Stimulated activated CD4-positive, alpha-beta T cell treated with anti-CD3 and anti-CD28 coated beads, Interleukin-4, amount 100 ng/mL, for 24 hours (primary cell): ENCODE measurements at places on chromosomes 5 and 9.

DNA sequence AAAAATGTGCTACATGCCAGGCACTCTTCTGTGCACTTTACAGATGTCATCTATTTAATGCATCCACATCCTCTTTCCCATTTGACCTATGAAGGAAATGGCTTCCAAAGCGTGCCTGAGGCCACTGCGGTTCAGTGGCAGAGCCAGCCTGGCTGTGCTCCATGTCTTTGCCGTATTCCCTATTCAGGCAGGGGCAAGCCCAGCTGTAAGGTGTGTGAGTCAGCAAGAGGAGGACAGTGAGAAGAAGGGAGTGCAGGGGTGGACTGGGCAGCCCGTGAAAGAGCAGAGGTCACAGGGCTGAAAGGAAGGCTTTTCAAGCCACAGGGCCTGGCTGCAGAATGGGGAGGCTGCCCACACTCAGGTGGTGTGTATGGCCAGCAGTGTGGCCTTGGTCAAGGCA lies 91.7 kb downstream of the HRH2 start:
- no peak for DNase-seq

DNA sequence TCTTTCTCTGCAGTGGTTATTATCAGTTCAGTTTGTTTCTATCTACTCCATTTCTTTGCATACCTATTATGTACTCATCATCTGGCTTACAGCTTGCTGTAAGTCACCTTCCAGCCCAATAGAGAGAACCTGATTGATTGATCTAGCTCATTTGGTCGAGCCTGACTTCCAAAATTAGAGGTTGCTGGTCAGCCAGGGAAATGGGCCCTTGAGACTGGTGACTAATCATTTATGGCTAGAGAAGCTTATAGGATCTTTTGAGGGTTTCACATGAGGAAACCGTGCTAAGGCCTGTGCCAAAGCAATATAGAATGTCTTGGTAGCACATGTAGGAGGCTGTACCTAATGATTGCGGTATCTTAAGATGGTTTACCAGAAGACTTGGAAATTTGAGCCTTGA lies 5.8 kb downstream of the SREK1 start:
- no peak for DNase-seq

DNA sequence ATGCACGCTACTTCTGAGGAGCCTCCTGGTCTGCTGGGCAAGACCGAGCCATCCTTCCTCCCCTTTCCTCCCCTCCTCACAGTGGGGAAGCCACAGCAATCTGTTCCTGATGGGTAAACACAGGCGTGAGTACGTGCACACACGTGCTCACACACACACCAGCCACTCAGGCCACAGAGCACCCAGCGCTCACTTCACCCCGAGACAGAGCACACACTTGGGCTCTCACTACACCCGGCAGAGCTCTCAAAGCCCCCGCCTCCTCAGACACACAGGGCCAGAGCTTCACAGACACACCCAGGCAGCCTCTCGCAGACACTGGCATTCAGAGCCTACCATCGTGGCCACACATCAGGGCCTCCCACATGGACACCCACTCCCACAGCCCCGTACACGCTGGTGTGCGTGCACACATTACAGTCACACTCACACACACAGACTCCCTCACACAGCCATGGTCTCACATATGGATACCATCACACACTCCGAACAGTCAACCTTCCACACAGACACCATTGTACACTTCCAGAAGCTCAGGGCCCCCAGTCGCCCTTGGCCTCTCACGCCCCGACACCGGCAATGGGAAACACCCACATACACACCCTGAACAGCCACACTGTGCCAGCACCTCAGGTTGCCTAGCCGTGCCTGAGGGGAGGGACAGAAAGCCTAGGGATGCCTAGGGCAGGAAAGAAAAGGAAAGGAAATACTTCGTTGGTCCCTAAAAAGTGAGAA lies 13.5 kb downstream of the CNTFR start:
- no peak for DNase-seq

- DNase-seq, result no peak
Measured at GRCh38 chr5:165360366-165360765, 1854.9 kb downstream of the MAT2B start.

DNA sequence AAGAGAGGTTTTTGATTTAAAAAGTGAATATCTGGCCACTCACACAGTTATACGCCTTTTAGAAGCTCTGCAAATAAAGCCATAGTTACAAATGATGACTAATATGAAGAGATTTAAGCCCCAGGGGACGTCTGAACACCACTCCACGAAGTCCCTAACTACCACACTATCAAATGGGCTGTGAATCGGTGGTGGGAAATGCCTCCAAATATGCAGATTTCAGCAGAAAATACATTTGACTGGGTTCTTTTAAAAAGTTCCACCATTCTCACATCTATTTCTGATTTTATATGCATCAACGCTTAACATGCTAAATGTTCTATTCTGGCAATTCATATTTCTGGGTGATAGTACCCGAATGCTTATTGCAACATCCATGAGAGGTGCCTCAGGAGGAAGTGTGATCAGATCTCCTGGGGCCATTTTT lies 22.5 kb downstream of the TICAM2 start:
- no peak for DNase-seq

DNA sequence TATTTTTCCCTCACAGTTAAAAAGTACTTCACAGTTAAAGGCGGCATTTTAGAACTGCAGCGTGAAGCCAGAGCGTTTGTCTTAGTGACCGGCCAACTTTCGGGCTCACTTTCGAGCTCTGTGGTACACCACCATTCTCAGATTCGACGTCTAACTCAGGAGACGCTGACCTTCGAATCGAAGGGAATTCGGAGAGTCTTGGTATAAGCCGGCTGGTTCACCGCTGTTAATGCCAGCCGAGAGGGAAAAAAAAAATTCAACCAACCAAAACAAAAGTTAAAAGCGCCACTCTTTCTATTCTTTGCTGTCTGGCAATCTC lies 544 bp upstream of the SNX24 start:
- DNase-seq, result no peak

DNA sequence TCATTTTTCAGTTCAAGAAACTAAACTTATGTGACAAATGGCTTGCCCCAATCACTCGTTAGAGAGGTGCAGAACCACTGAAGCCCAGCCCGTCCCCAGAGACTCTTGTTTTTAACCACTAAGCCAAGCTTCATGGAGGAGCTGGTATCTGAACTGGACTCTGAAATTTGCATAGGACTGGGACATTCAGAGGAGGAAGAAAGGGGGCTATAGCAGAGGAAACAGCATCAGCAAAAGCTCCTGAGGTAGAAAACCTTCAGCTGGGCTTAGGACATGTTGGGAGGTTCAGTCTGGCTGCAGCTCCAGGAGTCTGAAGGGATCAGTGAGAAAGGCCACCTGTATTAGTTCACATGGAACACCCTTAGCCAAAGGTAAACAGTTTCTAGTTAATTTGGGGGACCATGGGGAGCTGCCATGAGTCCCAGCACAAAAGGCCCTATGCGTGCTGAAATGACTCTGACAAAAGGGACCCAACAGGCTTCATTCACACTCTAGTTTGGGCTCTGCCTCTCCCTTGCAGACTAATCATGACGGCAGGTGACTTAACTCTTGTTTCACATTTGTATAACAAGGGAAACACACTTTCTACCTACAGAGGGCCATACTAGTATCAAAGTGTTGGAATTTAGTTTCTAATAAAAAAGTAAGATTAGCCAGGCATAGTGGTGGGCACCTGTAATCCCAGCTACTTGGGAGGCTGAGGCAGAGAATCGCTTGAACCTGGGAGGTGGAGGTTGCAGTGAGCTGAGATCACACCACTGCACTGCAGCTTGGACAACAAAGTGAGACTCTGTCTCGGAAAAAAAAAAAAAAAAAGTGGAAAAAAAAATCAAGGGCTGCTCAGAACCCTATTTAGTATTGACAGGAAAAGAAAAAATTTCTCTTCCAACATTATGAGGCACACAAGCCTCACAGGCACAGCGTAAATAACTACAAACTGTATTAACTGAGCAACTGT lies 10.2 kb downstream of the FBXO10 start:
- no peak for DNase-seq

- no peak for DNase-seq
Measured at GRCh38 chr9:133470427-133470924, 8.4 kb downstream of the SLC2A6 start.

DNA sequence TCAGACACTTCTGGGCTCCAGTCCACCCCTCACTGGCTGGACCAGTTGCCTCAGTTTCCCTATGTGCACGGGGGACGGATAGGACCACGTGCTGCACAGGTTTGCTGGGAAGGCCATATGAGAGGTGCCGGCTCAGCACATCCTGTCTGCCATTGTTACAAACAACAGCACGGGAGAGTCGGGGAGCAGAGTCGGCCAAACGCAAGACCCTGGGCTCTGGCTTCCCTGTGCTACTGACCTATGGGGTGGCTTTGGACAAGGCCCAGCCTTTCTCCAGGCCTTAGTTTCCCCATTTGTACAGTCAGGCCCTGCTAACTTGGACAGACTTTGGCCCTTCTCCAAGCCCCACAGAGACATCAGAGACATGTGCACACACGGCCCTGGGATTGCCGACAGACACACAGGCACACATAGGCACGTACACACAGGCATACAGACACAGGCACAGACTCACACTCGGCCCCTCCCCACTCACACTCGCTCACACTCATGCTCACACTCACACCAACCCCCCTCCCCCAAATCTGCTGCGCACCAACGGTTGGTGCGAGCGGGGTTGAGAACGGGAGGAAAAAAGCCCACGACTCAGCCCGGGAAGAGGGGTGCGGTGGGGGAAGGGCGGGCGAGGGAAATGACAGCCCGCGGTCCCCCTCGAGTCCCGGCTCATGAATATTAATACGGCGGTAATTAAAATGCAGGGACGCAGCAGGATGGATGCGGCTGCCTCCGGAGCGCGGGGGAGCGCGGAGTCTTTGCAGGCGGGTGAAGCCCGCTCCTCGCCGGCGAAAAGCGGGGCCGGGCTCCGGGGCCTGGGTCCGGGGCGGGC lies 133.0 kb downstream of the C9orf50 start:
- peak; percentile 58 for DNase-seq

DNA sequence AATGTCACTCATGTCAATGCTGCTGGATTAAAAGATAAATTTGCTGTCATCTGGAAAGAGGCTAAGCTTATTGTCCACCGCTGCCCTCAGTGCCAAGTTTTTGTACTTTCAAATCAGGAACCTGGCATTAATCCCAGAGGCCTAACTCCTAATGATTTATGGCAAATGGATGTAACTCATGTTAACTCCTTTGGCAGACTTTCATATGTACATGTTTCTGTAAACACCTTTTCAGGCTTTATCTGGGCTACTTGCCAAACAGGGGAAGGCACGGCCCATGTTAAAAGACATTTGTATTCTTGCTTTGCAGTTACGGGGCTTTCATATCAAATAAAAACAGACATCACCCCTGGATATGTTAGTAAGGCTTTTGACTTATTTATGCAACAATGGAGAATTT lies 608.0 kb upstream of the ACO1 start:
- DNase-seq, result no peak

DNA sequence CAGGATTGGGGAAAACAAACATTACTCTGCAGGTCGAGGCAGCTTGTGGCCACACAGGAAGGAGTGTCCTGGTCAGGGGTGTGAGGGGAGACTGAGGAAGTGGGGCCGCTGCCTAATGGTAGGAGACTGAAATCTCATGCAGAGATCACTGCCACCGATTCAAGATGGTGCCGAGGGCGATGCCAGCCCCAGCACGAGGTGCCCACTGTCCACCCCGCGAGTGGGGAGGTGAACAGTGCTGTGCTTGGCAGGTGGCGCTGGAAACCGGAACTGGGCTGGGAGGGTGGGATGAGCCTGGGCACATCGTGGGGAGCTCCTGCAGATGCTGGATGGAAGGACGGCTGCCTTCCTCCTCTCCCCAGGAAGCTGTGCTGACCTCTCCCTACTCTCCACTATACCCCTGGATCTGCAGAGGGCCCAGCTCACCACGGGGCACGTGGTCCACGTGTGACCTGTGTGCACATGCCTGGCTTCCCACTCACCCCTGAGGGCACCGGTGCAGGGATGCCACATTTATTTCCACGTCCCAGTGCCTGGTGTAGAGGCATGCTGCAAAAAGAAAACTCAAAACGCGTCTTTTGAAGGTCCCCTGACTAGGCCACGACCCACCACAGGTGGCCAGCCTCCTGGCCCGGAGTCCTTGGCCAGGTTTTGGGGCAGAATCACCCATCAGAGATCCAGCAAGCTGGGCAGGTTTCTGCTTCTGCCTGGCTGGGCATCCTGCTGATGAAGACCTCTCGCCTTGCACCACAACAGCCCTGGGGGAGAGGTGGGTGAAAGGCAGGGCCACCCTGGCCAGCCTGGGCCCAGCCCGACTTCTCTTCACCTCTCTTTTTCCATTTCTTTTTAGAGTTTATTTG lies 71.7 kb upstream of the FCN1 start:
- DNase-seq, result no peak

GRCh38 chr5:158812408-158812807 lies 287.3 kb downstream of the EBF1 start:
- DNase-seq, result peak; percentile 40

- no peak for DNase-seq
Measured at GRCh38 chr9:113737517-113738271, 138.4 kb upstream of the ZNF618 start.

DNA sequence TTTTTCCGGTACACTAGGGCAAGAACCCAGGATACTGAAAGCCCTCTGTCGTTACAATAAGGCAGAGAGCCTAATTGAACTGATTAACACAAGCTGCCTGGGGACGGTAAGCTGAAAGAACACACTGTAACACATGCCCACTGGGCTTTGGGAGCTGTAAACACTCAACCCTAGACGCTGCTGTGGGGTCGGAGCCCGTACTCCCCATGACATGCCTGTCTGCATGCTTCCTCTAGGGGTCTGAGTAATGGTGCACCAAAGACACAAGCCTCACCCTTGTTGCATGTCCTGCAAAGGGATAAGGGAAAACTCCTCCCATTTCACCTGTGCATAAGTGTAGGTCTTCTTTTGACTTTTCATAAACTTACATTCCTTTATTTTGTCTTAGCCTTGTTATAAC lies 194.0 kb downstream of the FBXL7 start:
- no peak for DNase-seq

DNA sequence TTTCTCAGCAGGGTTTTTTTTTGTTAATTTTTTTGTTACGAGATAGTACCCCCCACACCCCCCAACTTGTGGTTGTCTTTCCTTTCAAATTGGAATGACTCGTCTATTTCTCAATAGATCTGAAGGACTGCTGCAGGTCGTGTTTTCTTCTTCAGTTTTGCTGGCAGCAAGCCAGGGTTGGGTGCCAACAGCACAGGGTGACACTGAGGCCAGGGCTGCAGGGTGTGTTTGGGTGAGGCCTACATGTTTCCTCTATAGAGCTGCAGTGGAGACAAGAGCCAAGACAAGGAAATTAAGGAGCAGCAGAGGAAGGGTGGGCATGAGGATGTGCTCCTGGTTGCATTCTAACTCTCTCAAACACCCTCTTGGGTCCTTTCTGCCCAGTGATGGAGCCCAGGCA lies 52.2 kb downstream of the NXNL2 start:
- DNase-seq, result no peak
